ENCODE measurements at places on chromosomes 16 and 17. TPM values are rescaled to one million over a fixed set of nuclear protein-coding genes. Genes with fewer than 3 reads are reported as not detected.

TMEM186 gene
- total RNA-seq: 9.1 TPM

CCL16 gene
- total RNA-seq: not detected

SLC5A11 gene
- not detected for total RNA-seq

FSCN2 gene
- not detected for total RNA-seq

- no peak for DNase-seq
Observed at GRCh38 chr16:79130616-79131015, 469.9 kb downstream of the MAF start.

- DNase-seq: no peak
Observed at GRCh38 chr17:80668375-80669148, 123.9 kb downstream of the RPTOR start.

DNA sequence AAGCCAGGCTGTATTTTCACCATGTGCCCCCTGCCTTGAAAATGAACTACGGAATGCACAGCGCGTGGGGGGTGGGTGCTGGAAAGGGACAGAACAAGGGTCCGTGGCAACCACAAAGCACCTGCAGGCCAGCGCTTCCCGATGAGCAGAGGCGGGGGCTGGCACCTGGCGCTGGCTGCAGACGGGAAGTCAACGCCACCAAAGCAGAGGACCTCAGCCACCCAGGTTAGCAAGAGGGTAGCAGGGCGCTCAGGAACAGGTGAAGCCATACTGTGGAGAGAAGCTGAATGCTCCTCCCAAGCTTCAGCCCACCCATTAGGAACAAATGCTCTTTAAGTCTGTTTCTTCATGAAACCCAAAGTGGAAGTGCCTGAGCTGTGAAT is 64.7 kb downstream of the KLHDC4 start:
- no peak for DNase-seq

- DNase-seq: no peak
Observed at GRCh38 chr16:81012974-81013373, 6.0 kb downstream of the CENPN start.

Measured in Daoy (cell line).